ENCODE measurements at places on chromosomes 6 and 20.

GRCh38 chr6:3277251-3277650, 18.5 kb downstream of the PSMG4 start:
- no peak for DNase-seq

DNA sequence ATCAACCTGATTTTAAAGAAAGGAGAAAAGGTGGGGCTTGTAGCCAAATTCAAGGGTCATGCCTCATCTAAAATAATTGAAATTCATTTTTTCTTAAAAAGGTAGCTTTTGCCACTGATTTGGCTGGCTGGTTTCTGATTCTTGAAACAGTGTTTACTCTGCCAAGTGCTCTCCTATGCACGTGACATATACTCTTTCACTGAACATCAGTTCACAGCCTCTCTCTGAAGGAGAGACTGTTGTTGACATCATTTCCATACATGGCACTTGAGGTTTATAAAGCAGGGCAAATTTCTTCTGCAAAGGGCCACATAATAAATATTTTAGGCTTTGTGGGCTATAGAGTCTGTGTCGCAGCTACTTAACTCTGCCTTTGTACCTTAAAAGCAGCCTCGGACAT, 40.4 kb upstream of the DOK5 start:
- no peak for DNase-seq

DNA sequence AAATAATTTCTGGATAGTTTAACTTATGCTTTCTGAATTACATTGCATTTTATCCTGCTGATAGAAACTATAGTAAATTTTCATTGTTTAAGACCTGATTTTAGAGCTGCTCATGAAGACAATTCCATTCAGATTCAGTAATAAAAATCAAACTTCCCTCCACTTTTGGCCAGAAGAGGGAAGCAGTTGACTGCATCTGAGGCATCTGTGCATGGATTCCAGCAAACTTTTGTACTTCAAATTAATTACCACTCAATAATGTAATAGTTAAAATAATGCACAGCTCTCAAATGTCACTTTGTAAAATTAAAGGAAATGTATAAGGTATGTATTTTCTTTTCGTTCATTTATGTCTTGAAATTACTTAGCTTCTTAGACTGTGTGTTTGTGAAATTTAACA, 64.2 kb upstream of the SLC35B3 start:
- no peak for DNase-seq

GRCh38 chr20:32064667-32065066, 12.6 kb downstream of the HCK start:
- no peak for DNase-seq

DNA sequence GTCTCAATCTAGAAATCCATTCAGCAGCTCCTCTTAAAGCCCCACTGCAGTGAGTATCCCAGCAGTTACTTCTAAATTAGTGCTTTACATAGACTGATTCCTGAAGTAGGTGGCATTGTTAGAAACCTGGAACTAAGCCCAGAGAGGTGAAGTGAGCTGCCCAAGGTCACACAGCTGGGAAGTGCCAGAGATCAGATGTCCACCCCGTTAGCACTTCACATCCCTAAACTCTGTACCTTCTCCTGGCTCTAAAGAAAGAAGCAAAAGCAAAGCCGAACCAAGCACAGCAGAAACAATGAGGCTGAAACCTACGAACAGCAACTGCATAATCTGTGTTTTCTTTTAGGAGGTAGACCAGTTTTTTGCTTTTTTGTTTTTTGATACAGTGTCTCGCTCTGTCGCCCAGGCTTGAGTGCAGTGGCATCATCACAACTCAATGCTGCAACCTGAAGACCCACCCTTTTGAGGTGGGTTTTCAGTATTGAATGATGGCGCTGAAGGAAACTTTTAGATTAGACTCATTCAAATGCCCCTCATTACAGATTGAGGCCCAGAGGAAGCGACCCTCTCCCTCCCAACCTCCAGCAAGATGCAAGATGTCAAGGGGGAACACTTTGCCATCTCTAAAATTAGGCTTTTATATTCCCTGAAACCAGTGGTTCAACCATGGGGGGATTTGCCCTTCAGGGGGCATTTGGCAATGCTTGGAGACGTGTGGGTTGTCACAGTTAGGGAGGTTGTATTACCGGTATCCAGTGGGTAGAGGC, 3.2 kb upstream of the ZMYND8 start:
- no peak for DNase-seq

- DNase-seq, result no peak
Observed at GRCh38 chr6:129701721-129702455, 8.1 kb downstream of the ARHGAP18 start.

DNA sequence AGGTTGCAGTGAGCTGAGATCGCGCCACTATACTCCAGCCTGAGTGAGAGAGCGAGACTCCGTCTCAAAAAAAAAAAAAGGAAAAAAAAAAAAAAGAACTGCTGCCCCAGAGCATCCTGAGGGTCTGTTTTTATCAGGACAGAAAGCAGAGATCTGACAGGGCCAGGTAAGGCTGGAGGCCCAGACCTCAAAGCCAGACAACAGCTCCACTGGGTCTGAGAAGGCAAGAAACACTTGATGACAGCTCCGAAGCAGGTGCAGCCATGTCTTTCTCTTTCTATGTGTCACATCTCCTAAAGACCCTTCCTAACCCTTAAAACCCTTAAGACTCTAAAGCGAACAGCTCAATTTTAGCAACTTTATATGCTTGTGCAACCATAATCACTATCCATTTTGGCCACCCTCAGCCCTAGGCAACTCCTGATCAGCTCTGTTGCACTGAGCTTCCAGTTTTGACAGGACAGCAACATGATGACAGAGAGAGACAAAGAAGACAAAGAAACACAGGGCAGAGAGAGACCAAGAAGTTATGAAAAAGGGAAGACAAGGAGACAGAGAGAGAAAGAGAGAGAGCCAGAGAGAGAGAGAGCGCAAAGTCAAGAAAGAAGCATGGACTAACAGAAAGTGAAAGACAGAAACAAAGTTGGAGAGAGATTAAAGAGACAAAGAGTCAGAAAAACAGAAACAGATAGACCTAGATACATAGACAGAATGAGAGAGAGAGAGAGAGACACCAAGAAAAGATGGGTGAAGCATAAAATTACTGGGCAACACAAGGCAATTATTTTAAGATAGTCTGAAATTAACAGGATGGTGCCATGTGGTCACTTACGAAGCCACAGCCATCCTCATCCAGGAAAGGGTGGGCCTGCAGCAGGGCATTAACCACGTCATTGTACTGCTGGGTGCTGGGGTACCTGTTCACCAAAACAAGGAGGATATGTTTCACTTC, 39.2 kb downstream of the SAMD3 start:
- DNase-seq, result no peak

GRCh38 chr20:55283889-55284288, 721.4 kb downstream of the CBLN4 start:
- DNase-seq, result no peak

DNA sequence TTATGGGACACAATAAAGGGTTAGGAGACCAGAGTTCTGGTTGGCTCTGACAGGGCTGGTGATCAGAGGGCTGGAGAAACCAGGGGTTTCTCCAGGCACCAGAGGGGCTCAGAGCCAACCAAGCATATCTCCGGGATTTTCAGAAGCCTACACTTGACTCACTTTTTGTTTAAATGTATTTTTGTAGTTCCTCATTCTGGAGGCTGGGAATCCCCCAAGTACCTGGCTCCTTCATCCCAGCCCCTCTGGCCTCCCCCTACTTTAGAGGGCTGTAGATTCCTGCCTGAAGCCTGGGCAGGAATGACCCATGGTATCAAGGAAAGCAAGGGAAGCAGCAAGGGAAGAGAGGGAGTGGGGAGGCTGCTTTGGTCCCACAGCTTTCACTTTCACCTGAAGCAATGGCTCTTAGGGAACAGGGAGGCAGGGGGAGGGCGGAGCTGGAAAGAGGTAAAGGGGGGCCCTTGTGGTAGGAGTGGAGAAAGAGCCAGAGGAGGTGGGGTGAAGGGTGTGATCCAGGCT, 973 bp downstream of the CD40 start:
- no peak for DNase-seq

DNA sequence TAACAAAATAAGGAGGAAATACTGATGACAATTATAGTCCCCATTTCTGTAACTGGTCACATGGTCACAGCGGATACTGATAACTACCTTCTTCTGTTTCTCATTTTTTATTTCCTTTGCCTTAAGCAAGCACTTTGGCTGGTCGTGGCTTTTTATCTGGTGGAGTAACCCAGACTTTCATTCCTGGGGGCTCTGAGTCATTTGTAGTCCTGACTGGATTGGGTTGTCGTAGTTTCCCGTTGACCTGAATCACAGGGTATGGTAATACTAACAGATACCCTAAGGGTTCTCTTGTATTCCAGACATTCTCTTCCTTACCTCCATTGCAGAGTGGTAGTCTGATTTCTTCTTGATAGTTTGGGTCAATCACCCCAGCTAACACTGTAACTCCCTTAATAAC, 500.3 kb upstream of the ADGRB3 start:
- DNase-seq, result no peak

DNA sequence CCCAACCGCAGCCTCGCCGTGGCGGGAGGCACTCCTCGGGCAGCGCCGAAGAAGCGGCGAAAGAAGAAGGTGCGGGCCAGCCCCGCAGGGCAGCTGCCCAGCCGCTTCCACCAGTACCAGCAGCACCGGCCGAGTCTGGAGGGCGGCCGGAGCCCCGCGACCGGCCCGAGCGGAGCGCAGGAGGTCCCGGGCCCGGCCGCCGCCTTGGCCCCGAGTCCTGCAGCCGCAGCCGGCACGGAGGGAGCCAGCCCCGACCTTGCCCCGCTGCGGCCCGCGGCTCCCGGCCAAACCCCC, 525 bp downstream of the PNRC1 start:
- no peak for DNase-seq

- DNase-seq, result no peak
Observed at GRCh38 chr6:39228111-39228971, 934 bp downstream of the KCNK5 start.

- DNase-seq, result no peak
Observed at GRCh38 chr6:125332664-125333063, 30.9 kb upstream of the HDDC2 start.

DNA sequence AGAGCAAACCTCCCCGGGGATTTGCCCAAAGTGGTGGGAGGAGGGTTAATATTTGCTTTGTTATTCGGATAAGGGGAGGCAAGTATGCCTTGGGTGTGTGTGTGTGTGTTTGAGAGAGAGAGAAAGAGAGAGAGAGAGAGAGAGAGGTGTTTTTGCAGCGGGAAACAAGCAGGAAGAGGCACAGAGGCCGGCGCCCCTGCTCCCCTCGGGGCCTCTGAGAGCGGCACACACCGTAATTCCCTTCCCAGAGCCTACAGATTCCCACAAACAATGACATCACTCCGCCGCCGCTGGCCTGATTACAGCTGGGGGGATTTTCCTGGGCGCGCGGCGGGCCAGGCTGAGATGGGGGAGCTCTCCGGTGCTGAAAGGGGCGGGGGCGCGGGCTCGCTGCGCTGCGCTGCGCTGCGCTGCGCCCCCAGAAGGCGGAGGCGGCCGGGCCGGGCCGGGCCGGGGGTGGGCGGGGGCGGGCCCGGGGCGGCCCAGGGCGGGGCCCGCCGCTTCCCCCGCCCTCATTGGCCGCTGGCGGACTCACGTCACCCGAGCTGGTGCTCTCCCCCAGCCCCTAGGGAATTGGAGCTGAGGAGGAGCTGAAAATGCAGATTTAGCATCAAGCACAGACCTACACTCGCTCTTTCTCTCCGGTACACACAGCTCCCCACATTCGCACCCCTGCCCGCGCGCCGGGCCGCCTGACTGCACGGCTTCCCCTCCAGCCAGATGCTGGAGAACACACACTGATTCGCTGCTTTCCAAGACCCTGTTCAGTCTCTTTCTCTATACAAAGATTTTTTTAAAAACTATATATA, at the start of gene PCSK2:
PCSK2 (plus strand) TSS at position 631 of the 809 bp plus-strand sequence. CDS start 266 bp downstream, outside the sequence.
- peak; percentile 43 for DNase-seq

DNA sequence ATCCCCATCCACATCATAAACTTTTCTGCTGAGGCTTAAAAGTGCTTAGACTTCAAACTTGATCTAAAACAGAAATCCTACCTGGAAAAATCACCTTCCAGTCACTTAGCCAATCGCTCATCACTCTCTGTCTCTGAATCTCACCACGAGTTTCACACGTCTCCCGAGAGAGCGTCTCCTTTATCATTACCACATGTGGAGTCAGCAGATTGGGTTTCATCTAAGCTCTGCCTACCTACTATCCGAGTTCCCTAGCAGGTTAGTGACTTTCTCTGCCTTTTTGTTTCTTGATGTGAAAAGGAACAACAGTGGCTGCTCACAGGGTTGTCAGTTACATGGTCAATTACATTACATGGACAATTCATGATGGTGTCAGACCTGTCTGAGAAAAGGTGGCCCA, 286.2 kb downstream of the ESR1 start:
- DNase-seq, result no peak

- DNase-seq, result no peak
Observed at GRCh38 chr6:40588480-40588879, 1.3 kb upstream of the LRFN2 start.

- DNase-seq, result no peak
Observed at GRCh38 chr6:96436398-96436797, 85.2 kb upstream of the UFL1 start.

DNA sequence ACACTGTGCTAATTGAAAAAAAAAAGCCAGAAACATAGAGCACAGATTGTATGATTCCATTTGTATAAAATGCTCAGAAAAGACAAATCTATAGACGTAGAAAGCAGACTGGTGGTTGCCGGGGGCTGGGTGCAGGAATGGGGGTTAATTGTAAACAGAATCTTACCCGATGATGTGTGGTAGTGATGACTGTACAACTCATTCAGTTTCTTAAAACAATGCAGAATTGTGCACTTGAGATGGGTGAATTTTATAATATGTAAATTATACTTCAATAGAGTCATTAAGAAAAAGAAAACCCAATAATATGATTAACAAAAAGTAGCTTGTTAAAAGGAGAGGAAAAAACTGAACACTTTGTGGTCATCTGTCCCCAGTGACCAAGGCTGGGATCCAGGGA, 3.7 kb upstream of the MYLK4 start:
- DNase-seq, result no peak

DNA sequence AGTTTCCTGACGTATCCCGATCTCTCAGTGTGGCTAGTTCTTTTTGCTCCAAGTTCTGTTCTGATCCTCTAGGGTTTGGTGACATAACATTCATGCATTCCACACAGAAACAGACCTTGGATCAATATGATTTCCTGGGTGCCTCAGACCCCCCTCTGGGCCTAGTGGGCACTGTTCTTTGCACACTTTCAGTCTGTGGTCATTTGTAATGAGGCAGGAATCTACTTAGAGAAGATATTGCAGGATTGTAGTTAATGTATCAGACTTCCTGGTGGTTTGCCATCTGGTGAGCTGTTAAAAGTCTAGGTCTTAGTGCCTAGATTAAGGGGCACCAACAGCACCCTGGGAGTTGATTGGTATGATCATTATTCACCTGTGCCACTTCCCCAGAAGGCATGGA, 7.5 kb downstream of the BEND6 start:
- DNase-seq, result no peak

DNA sequence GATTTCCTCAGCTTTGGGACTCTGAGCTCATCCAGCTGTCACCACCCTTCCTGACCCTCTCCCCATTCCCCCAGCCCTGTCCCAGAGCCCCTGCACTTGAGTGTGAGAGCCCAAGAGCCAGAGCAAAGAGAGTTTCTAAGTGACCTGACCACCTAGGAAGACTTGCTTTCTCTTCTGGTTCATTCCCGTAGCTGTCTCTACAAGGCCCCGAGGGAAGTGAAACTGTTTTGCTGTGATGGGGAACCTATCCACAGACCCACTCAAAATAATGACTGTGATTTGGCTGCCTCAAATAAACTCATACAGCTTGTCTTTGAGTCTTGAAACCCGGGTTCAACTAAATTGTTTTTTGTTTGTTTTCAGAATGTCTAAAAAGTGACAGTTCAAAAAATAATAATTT, 74.6 kb upstream of the XRN2 start:
- no peak for DNase-seq
